Bone marrow (tissue), 2 donors: ENCODE measurements at places on chromosomes 16 and 17.

DNA sequence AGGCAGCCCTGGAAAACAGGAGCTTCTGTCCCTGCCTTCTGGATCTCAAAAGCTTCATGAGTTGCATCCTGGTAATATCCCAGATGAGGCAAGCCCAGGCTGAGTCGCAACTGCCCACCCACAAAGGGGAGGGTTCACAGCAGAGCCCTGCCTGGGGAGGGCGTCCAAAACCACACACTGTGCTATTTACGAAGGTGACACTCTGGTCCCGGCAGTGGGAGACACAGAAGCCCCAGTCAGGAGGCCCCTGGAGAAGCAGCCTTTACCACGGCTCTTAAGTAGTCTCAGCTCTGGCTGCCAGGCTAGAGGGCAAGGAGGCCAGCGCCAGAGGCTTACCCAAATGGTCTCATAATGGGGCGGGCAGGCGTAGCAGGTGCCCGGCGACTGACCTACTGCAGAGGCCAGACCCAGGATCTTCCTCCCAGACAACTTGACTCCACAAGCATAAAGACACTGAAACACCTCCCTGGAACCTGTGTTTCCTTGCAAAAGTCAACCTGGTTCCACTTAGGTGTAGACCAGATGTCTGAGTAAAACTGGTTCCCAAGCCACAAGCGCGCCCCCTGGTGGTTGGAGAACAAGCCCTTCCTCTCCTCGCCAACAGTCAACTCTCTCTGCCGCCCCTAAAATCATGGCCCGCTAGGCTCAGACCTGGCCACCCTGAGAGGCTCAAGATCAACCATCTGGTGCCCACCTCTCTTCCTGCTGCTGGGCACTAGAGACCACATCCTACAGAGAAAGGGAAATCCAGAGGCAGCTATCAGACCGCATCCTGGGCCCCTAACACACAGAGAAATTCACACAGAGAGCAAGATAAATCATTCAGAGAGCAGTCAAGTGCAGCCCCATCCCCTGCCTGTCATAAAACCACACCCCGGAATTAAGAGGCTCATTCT is 5.2 kb downstream of the AXIN2 start:
- DNase-seq: no peak

- no peak for DNase-seq
Measured at GRCh38 chr16:56584276-56584675, 5.1 kb upstream of the MT3 start.

- no peak for DNase-seq
Measured at GRCh38 chr16:81597079-81597658, 152.6 kb downstream of the CMIP start.

DNA sequence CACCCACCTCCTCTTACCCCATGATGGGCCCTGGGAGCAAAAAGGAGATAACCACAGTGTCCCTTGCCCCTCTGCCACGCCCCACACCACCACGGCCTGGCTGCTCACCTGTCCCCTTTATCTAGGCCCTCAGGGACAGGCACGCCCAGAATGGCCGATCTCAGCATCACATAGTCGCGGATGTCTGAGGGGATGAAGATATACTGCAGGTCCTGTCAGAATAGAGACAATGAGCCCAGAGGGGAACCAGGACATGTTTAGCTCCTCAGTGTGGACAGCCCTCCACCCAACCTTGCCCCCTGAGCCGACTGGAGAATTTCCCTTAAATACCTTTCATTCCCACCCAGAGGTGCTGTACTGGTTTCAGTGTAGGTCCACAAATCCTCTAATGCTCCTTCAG is 15.2 kb downstream of the ST6GALNAC2 start:
- no peak for DNase-seq

GRCh38 chr17:80071116-80071841 is 30.1 kb upstream of the GAA start:
- no peak for DNase-seq
